ENCODE measurements at places on chromosomes 3 and 15. TPM values are rescaled to one million over a fixed set of nuclear protein-coding genes. Genes with fewer than 3 reads are reported as not detected.

The ACKR2 gene
- total RNA-seq = 6.3 TPM

GRCh38 chr3:4898454-4899313 is 80.6 kb upstream of the BHLHE40 start:
- H3K27ac ChIP-seq = no peak overlapping the region
- no peaks in the 10 kb centered on the region for H3K4me1 ChIP-seq
- no peak for DNase-seq
- H3K27me3 ChIP-seq = no peaks in the 10 kb centered on the region

DNA sequence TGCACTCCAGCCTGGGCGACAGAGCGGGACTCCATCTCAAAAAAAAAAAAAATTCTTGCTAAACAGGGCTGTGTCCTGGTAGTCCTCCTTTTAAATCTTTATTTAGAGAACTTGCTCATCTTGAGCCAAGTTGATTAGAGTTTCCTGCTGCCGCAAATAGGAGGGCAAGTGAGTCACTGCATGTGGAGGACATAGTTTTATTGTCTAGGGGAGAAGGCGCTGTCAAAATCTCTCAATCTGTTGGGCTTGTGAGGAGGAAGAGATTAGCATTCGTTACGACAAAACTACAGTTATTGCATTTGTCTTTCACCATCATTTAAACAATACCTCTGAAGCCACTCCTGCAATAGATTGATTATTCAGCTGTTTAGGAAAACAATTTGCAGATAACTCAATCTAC is 11.5 kb downstream of the MUC4 start:
- DNase-seq = no peak
- no peaks in the 10 kb centered on the region for H3K36me3 ChIP-seq
- H3K27ac ChIP-seq = no peak overlapping the region
- H3K4me3 ChIP-seq = no peak overlapping the region

DNA sequence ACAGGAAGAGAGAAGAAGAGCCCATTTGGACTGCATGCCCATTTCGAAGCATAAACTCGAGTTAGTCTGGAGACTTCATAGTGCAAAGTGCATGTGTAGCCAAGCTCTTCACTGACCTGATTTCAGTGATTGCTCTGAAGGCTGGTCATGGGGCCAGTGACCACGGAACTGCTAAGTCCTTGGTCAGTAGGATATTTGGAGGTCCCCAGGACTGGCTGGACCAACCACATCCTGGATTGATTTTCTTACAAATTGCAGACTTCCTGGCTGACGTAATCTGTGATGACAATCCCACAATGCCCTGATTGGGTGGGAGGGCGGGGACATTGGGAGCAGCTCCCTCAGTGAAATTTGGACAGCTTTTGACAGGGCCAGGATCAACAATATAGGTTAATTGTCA is 233.4 kb downstream of the CACNA2D3 start:
- H3K27me3 ChIP-seq = no peaks in the 10 kb centered on the region
- H3K36me3 ChIP-seq = no peaks in the 10 kb centered on the region
- H3K4me1 ChIP-seq = no peaks in the 10 kb centered on the region

DNA sequence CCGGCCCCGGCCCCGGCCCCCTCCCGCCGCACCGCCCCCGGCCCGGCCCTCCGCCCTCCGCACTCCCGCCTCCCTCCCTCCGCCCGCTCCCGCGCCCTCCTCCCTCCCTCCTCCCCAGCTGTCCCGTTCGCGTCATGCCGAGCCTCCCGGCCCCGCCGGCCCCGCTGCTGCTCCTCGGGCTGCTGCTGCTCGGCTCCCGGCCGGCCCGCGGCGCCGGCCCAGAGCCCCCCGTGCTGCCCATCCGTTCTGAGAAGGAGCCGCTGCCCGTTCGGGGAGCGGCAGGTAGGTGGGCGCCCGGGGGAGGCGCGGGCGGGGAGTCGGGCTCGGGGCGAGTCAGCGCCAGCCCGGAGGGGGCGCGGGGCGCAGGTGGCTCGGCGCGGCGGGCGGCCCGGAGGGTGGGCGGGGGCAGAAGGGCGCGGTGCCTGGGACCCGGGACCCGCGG is 352 bp downstream of the CHRD start:
- no peaks in the 10 kb centered on the region for H3K27me3 ChIP-seq
- DNase-seq = peak; percentile 71
- H3K4me3 ChIP-seq = peak overlapping the region; percentile 55
- H3K27ac ChIP-seq = peak overlapping the region; percentile 38
- peaks cover 10% of the 10 kb centered on the region for H3K4me1 ChIP-seq

- no peak overlapping the region for H3K27ac ChIP-seq
- H3K27me3 ChIP-seq = no peaks in the 10 kb centered on the region
- no peaks in the 10 kb centered on the region for H3K36me3 ChIP-seq
- H3K4me1 ChIP-seq = peaks cover 8% of the 10 kb centered on the region
Measured at GRCh38 chr3:129820587-129820986, 72.9 kb downstream of the TMCC1 start.

DNA sequence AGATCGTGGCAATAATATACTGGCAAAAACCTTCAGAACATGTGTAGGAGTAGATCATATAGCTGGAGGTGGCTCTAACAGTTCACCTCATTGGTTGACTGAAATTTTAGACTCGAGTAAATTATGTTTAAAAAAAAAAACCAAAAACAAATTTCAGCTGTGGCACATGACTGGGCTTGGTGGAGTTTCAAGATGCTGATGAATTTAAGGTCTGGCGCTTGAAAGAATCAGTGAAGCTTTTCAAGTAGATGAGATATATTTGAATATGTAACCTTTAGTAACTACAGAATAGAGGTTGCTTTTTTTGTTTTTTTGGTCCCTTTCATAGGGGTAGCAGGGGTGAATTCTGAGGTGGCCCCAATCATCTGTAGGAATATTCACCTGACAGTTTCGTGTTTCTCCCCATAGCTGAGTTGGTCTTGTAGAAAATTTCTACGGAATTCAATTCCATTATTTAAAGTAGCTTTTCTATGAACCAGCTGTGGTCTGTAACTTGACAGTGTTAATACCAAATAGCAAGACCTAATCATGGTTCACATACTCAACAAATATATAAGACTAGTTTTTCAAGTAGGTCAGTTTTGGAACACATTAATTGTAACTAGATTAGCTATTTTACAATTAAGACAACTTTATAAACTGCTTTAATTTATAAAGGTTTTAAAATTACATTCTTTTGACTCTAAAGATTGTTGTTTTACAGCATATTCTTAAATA is 65.6 kb downstream of the MAP4 start:
- no peak for DNase-seq
- no peaks in the 10 kb centered on the region for H3K27me3 ChIP-seq
- no peaks in the 10 kb centered on the region for H3K4me1 ChIP-seq
- H3K36me3 ChIP-seq = no peaks in the 10 kb centered on the region

DNA sequence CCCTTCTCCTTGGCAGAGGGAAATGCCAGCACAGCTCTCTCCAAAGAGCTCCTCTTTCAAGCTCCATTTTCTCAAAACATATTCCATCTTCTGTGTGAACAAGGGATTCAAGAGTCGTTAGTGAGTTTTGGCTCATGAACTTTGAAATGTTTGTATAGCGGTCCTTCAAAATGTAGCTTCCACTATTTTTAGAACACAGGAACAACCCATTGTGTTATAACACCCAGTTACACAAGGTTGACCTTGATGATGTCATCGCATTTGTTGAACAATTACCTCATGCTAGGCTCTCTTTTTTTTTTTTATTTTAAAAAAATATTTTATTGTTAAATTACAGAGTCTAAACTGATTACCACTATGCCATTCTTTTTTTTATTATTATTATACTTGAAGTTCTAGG is 251.7 kb downstream of the THSD4 start:
- no peaks in the 10 kb centered on the region for H3K4me1 ChIP-seq
- no peaks in the 10 kb centered on the region for H3K27me3 ChIP-seq
- no peak overlapping the region for H3K4me3 ChIP-seq
- no peak overlapping the region for H3K27ac ChIP-seq
- DNase-seq = no peak
- no peaks in the 10 kb centered on the region for H3K36me3 ChIP-seq

The SAMD7 gene
- total RNA-seq = not detected

All from Peyer's patch (tissue), 4 donors.